NCI-H1694 (cell line): ENCODE measurements at places on chromosomes 6 and 20.

- no peak for DNase-seq
Measured at GRCh38 chr20:58649288-58650180, 1.5 kb upstream of the STX16 start.

GRCh38 chr6:25138233-25138933, 140.8 kb upstream of the CARMIL1 start:
- no peak for DNase-seq

DNA sequence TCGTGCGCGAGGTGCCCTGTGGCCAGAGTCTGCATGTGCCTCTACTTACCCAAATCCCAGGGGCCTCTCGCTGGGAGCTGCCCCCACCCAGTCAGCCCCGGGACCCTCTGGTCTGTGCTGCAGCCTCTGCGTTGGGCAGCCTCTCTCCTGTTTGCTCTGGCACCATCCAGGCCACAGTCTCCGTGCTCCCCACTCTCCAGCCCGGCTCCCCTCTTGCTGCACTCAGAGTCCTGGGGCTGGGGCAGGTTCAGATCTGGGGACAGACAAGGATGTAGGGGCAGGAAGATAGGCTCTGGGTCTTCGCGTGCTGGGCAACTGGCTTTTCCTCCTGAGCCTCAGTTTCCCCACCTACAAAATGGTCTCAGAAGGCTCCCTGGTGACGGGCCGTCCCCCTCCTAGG, 70.8 kb upstream of the GATA5 start:
- no peak for DNase-seq

- no peak for DNase-seq
Measured at GRCh38 chr6:38762848-38763247, 47.7 kb downstream of the DNAH8 start.

DNA sequence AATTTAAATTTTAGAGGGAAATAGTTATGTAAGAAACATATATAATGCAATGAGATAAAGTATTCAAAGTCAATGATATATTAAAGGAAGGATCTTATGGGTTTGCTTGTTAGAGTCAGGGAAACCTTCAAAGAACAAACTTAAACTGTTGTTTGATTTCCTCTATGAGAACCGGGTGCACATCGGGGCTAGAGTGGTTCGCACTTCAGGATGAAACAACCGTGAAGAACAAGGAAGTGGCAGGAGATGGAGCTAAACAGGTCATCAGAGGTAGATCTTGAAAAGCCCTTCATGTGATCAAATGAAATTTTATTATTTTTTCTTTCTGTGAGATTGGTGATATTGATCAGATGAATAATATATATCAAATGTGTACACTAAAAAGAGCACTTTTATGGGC, 951.9 kb upstream of the FLRT3 start:
- DNase-seq = no peak
